Peyer's patch (tissue), 4 donors: ENCODE measurements at places on chromosomes 1 and 21. TPM values are rescaled to one million over a fixed set of nuclear protein-coding genes. Genes with fewer than 3 reads are reported as not detected.

DNA sequence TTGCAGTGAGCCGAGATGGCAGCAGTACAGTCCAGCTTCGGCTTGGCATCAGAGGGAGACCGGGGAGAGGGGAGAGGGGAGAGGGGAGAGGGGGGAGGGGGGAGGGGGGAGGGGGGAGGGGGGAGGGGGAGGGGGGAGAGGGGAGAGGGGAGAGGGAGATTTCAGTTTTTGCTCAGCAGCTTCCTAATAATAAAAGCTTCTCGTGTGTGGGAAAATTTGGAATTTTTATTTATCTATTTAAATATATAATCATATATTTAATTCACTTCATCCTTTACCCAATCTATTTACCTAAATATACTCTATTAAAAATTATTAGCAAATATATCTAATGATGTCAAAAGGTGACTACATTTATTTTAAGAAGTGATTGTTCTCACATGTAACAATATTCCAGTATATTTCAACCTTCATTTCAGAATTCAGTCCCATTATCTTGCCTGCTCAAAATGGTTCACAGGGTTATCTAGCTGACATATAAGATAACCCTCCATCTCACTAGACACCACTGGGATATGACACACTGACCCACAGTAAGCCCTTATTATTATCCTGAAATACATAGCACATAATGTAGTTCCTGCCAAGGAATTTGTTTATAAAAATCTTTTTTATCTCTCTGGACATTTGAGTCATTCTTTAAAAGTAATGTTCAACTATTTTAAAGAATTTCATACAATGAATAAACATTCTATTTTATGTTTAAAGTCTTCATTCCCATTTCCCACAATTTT lies 105.9 kb downstream of the GPATCH2 start:
- H3K4me3 ChIP-seq, result no peak overlapping the region
- H3K36me3 ChIP-seq, result no peaks in the 10 kb centered on the region
- DNase-seq, result no peak

GRCh38 chr1:19229229-19229628 lies 19.2 kb upstream of the UBR4 start:
- no peak overlapping the region for H3K4me3 ChIP-seq
- no peaks in the 10 kb centered on the region for H3K36me3 ChIP-seq
- no peak for DNase-seq

- no peak for DNase-seq
- H3K4me3 ChIP-seq, result no peak overlapping the region
Observed at GRCh38 chr1:185498207-185498606, 181.2 kb upstream of the IVNS1ABP start.

DNA sequence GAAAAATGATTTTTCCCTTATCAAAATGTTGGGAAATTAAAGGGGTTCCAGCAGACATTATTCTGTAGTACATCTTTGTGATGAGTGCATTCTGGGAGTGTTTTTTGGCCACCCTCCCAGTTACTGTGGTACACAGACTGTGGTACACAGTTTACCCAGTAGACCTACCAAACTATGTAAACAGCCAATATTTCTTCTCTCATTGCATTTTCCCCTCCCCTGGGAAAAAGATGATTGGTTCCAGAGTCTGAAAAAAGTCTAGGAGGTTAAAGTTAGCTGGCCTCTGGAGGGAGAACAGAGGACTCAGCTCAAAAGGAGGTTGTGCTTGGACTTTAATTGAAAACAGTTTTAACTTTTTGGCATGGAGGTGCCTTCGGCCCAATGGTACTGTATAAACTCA lies 42.5 kb downstream of the PGM1 start:
- H3K27me3 ChIP-seq, result no peaks in the 10 kb centered on the region
- no peak overlapping the region for H3K27ac ChIP-seq
- H3K4me1 ChIP-seq, result peaks cover 2% of the 10 kb centered on the region
- H3K36me3 ChIP-seq, result peaks cover 54% of the 10 kb centered on the region

DNA sequence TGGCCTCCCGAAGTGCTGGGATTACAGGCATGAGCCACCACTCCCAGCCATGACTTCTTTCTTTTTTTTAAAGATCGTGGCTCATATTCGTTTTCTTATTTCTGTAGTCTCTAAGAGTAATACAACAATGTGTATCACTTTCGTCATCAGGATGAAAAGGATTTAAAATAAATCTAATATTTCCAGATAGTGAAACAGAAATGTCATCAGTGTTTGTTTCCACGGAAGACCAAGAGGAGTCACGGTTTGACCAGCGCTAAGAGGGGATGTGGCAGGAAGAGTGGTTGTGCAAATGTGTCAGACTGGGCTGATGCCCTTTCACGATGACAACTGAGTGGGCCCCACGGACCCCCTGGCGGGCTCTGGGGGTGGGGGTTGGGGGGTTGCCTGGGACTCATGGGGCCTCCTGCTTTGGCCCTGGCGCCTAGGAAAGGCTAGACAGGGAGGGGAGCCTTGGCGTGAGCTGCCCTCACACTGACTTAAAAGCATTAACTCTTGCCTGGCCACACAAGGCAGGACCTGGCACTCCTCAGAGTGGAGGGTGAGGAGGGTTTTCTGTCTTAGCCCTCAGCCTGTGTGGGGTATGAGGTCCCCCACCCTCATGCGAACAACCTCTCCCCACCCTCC lies 8.4 kb downstream of the SOX13 start:
- H3K36me3 ChIP-seq, result no peaks in the 10 kb centered on the region
- H3K27ac ChIP-seq, result peak overlapping the region; percentile 12
- DNase-seq, result no peak
- H3K4me1 ChIP-seq, result peaks cover 4% of the 10 kb centered on the region
- no peaks in the 10 kb centered on the region for H3K27me3 ChIP-seq

Gene GJA9
- total RNA-seq, result not detected

Gene NLRP3
- 0.67 TPM for total RNA-seq
